ENCODE measurements at places on chromosomes 7 and 10. TPM values are rescaled to one million over a fixed set of nuclear protein-coding genes. Genes with fewer than 3 reads are reported as not detected.

Gene BLNK
- 1.3 TPM for total RNA-seq

Gene DAGLB
- 10.1 TPM for total RNA-seq

Gene CHN2
- 32.2 TPM for total RNA-seq

DNA sequence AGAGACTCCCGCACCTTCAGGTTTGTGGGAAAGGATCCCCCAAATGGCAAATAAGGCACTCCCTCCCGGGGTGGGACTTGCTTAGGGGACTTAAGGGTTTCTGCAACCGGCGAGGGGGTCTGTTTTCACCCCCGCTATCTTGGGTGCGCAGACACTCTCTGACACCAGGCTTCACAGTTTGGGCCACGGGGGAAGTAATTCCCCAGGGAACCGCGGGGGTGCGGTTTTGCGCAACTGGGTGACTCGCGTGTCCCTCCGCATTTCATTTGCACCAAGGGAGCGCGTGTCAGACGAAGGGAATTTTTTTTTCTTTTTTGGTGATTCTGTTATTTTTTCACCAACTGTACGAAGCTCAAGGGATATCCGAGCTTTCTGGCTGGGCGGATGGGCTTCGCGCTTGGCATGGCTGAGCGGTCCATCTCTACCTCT lies 1.7 kb downstream of the GRM8 start:
- no peak for DNase-seq

DNA sequence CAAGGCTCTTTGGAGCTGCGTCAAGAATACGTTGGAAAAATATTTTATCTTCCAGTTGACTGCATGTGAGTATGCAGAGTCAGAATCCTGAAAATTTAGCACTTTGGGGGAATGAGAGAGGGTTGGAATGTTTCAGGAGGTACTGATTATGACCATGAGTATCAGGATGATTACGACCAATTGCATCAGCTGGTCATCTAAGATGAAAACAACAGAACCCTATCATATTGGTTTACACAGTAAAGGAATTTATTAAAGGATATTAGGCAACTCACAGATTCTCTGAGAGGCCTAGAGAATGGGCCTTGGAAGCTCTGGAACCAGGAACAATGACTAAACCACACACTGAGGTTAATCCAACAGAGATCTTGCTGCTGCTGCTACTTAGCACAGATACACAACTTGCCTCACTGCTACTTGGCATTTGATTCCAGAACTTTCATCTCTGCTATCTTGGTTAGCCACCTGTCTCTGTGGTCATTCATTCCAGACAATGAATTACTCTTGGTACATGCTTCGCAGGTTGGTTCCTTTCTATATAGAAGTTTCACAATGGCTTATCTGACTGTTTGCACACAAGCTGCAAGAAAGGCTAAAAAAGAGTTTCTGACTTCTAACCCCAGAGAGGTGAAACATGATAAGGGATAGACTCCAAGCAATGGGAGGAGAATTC lies 68.0 kb upstream of the CTTNBP2 start:
- DNase-seq = no peak

DNA sequence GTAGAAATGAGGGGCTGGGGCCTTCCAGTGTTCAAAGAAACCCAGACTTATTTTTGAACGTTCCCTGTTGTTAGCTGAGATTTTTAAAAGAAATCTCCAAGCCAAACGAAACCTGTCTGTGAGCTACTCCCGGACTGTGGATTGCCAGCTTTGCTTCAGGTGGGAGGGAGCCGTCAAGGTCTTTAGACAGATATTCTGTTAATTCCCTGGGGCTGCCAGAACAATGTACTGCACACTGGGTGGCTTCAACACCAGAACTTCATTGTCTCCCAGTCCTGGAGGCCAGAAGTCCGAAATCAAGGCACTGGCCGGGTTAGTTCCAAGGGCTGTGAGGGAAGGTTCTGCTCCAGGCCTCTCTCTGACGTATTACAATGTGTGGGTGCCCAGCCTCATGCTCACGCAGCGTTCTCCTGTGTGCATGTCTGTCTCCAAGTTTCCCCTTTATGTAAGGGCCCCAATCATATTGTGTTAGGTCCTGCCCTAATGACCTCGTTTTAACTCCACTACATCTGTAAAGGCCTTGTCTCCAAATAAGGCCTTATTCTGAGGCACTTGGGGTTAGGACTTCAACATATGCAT lies 60.0 kb upstream of the GJD4 start:
- DNase-seq = no peak

DNA sequence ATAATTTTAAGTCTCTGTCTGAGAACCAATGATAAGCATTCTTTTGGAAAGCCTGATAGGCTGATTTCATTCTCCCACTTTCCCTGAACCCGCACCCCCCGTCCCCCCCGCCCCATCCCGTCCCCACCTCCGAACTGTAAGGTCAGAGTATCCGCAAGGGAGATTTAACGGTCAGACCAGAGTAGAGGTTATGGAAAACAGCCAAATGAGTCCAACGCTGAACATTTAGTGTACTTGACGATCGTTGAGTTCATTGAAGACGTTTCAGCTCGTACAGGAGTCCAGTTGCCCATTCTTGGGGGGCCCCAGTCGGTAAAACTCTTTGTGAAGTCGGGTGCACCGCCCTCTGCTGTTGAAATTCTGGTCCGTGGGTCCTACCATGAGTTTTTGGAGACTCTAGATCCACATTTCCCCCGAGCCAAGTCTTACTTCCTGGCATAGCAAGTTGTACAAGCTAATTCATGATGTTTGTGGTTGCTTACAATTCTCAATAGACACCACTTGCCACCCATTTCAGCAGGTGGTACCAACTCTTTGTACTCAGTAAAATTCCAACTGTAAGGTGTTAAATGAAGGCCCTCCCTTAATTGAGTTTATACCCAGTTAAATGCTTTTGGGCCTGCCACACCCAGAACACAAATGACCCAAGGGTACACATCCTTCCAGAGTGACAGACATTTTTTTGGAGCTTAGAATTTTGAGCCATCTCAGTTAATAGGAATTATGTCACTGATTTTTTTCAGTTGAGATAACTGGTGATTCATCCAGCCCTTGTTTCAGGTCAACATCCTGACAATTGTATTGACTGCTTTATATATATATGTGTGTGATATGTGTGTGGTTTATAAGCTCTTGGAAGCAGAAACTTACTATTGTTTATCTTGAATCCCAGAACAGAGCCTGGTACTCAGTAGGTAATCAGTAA lies 1.2 kb downstream of the MARCHF5 start:
- DNase-seq = peak; percentile 63

DNA sequence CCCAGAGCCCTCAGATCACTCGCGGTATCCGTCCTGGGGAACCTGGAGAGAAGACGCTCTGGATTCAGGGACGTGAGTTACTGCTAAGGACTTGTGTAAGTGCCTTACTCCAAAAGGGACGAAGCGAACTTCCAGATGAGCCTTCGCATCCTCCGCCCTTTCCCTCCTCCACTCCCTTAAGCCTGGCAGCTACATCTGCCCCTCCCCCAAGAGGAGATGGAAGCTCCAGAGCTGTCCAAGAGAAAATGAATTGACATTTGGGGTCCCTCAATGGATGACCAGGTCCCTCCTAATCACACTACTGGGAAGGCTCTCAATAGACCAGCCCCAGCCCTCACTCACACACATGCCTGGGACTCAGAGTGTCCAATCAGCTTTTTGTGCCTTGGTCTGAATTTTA lies 31.3 kb upstream of the GDF10 start:
- DNase-seq = no peak

- DNase-seq = no peak
Observed at GRCh38 chr10:122096705-122097104, 107.7 kb downstream of the TACC2 start.

Data from left ventricle myocardium superior (tissue), 1 donor.